ENCODE measurements at places on chromosomes 2 and 18.

DNA sequence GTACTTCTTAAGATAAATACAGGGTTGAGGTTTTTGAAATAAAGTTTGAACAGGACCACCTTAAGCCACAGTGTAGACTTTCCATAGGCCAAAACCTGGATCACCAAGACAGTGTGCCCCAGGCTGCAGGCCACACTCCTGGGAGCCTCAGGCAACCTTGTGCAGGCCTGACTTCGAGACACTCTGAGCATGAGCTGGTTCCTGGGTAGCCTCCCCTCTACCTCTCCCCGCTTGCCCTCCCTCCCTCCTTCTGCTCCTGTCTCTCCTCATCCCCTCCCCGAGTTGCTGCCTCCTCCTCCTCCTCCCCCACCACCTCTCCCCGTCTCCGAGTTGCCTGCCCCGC is 10.6 kb upstream of the PROC start:
- DNase-seq: no peak

DNA sequence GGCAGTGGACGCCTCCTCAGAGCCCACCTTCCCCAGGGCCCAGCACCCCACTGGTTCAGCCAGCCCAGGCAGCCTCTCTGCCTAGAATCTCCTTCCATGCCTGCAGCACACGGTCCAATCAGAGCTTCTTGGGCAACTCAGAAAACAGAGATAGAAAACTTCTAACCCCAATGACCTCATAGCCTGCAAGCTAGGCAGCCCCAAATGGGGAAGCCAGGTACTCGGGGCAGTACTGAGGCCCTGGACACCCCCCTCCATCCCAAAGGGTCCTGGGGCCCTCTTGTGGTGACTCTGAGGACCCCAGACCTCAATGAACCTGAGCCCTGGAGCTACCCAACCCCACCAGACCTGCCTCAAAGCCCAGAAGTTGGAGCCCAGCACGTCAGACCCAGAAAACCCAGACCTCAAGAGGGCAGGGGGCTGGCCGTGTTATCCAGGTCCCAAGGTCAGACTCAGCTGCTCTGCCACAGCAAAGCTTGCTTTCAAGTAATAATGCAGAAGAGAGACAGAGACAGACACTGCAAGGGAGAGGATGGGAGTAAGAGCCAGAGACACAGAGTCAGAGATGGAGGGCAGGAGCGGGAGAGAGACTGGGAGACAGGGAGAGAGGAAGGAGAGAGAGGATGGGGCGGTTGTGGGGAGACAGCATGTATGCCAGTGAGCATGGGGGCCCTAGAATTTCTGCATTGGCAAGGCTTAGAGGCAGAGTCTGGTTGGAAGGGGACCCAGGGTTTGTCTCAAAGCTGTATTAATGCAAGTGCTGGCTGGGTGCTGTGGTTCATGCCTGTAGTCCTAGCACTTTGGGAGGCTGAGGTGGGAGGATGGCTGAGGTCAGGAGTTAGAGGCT is 28.2 kb downstream of the SERTAD2 start:
- DNase-seq: no peak

GRCh38 chr2:126627643-126628042 is 28.3 kb upstream of the GYPC start:
- no peak for DNase-seq

DNA sequence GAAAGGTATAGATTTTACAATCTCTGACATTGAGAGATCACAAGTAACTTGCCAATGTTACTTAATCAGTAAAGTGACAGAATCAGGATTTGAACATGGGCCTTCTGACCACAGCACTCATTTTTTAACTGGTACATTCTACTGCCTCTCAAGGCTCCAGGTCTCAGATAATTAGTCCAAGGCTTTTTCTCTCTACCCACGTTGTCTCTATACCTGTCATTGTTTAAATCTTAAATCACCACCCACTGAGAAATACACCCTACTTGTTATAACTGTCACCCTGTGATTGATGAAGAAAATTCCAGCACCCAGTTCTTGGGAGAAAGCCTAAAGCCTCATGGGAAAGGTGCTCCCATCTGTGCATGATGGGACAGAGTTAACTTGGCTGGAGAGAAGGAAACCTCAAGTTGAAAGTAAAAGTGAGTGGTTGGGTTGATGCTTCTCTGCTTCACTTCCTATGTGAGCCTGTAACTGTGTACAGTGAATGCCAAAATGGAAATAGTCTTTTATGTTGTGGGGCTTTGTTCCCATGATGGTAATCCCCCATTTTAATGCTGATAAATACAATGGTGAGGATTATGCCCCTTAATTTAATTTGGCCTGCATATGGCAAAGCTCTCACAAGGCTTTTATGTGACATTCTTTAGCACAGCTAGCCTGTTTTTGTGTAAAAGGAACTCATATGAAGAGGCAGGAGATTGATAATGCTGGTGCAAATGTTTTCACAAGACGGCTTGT is 190.1 kb upstream of the SP5 start:
- DNase-seq: no peak
